ENCODE measurements at places on chromosomes 2 and 18.
A peak's percentile ranks its signal among the peaks of the same experiment; 100 is the strongest.

DNA sequence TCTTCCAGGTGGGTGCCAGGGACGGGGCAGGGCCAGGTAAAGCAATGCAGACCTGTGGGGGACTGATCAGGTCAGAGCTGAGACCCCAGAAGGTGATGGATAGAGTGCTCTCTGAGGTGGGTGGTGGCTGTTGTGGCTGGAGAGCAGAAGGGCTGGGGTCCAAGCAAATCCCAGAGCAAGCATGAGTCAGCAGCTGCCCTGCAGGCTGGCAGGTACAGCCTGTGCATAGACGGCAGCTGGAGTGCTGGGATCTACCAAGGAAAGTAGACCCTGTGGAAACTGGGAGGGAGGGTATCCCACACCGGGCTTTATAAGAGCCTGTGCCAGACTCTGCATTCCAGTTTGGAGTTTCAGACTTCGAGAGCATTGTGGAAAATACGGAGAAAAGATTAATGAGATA is 663 bp downstream of the TRIM54 start:
- no peak for DNase-seq

DNA sequence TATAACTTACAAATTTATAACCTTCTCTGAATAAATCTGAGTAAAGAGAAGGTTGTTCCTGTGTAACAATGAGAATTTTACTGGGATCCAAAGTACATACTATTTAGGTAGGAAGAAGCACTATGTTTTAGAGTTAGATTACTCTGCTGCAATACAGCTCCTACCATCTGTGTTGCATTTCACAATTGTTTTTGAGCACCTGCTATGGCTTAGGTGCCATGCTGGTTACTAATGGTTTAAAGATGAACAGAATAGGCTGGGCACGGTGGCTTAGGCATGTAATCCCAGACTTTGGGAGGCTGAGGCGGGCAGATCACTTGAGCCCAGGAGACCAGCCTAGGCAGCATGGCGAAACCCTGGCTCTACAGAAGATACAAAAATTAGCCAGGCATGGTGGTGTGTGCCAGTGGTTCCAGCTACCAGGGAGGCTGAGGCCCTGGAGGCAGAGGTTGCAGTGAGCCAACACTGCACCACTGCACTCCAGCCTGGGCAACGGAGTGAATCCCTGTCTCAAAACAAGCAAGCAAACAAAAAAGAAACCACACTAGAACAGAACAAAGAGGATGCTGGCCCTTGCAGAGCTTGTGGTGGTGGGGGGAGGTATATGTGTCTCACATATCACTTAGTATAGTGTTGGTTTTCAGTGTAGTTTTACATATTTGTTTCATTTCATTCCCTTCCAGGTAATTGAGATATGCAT is 56.7 kb downstream of the SPTBN1 start:
- DNase-seq, result no peak

GRCh38 chr2:154912215-154912614 is 213.7 kb downstream of the KCNJ3 start:
- no peak for DNase-seq

GRCh38 chr18:14925281-14925709 is 177.3 kb downstream of the ANKRD30B start:
- peak; percentile 18 for DNase-seq

DNA sequence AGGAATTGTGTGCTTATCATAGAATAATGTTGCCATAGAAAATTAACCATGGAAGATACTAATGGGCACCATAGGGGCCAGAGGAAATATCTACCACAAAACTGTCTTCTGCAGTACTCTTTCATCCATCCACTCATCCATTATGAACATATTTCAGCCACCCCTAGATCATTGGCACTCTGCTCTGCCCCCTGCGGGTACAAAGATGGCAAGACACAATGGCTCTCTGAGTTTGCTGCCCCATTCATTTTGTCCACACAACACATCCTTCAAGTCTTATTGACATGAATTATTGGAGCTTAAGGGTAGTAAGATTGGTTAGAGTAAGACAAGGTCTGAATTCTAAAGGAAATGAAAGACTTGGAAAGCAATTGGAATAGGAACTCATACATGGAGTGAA is 1224.7 kb upstream of the CELF4 start:
- DNase-seq, result no peak

DNA sequence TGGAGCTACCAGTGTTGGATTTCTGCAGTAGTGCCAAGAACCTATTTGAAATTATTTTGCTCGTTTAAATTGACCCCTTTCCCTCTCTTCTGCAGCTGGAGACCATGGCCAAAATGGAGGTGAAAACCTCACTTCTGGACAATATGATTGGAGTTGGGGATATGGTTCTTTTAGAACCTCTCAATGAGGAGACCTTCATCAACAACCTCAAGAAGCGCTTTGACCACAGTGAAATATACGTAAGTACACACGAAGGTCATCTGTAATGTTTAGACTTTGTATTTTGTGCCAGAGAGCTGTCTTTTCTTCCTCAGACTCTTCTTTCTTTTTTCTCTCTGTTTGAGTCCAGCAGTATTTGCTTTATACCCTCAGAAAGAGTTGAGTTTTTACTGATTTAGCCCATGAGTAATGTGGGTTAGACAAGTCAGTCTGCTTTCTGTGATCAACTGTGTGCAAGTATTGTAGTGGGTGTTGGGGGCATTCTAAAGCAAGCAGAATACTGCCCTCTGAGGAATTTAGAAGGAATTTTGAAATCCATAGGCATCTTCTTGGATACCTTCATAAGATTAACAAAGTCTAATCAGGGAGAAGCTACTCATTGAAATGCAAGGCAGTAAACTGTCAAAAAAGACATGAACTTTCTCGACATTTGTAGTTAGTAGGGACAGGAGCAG is 31.7 kb downstream of the MYO1B start:
- DNase-seq, result no peak

GRCh38 chr2:26054598-26055348 is 20.9 kb downstream of the RAB10 start:
- no peak for DNase-seq

DNA sequence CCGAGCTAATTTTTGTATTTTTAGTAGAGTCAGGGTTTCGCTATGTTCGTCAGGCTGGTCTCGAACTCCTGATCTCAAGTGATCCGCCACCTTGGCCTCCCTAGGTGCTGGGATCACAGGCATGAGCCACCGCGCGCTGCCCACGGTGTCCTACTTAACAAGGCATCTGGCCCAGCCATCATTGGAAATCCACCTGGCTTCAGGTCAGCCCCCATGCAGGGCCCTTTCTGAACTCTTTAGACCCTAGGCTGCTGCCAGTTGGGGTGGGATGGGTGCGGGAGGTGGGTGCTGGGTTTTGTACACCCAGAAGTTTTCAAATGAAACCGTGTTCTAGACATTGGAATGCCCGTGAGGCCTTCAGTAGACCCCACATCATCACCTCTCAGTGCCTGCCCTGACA is 26.6 kb upstream of the NT5DC4 start:
- no peak for DNase-seq
